Naive thymus-derived CD8-positive, alpha-beta T cell (primary cell): ENCODE measurements at places on chromosomes 7 and 10.

DNA sequence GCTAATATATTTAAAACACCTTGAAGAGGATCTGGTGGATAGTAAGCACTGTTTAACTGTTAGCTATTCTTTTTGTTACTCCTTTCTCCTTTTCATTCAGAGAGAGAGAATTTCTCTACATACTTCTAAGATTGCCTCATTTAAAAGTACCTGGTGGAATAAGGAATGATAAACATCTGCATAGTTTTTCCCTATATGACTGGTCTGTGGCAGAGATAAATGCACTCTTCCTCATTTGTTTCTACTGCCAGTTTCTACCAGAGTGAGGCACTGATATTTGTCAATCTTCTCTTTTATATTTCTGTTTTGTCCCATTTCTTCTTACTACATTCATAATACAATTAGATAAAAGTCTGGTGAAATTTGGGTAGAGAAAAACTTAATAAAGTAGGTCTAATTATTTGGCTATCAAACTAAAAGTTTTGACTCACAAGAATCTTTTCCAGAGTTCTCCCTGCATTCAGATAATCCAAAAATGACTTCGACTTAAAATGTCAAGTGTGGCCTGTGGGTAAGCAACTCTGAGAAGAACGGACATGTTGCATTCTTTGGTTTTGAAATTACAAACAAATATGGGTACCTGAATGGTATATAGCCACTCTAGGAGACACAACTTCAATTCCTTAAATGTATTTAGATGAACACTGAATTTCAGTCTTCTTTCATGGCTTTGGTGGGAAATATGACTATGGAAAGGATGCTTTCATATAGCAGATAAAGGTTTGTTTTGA is 38.8 kb downstream of the RNLS start:
- DNase-seq, result no peak

- DNase-seq, result no peak
These were observed 20.8 kb downstream of the ACSM6 start for GRCh38 chr10:95214793-95215192.

DNA sequence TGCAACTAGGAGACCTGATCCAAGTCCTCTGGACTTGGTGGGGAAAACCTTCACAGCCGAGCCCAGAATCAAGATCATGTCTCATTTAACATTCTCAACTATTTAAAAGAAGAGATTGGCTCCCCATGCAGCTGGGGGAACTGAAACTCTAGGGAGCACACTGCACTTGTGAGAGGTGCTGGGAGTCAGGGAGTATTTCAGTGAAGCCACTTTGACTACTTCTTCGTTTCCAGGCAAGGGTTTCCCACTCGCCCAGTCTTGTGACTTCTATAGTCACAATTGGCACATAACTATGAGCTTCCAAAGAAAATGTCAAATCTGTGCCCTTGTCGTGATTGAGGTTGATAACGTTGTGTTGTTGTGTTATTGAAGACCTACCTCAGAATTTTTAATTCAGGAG is 62.9 kb downstream of the AKR1B1 start:
- no peak for DNase-seq

GRCh38 chr7:74656441-74656836 is 1.1 kb upstream of the GTF2I start:
- peak; percentile 73 for DNase-seq

DNA sequence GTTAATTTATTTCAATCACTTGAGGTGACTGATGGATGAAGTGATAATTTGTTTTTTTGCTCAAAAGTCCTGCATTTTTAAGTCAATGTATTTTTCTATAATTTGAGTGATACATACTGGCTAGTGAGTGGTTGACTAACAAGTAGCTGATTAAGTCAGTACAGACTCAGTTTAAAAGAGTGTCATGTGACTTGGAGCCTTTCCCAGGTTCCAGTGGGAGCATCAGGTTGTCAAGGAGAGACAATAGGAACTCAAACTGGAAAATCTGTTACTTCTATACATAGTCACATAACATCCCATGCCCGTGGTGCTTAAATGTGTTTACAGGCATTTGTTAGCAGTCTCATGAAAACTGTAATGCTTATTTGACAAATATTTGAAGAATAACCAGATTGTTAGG is 154.7 kb downstream of the ANK3 start:
- no peak for DNase-seq

DNA sequence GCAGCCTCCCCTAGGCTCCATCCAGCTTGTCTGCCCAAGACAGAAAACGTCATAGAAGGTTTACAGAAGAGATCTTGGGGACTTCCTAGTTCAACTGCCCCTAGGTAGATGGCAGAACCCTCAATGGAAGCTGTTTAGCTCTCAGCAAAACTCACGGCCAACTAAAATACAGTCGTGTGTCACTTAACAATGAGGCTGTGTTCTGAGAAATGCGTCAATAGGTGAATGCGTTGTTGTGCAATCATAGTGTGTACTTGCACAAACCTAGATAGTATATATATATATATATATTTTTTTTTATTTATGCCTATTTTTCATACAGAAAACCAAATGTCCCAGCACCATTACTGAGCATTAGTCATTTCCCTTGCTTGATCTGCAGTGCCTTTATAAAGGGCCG is 100.4 kb upstream of the SH2B2 start:
- DNase-seq, result no peak

- DNase-seq, result no peak
These were observed 239.2 kb upstream of the GLI3 start for GRCh38 chr7:42476255-42476654.

DNA sequence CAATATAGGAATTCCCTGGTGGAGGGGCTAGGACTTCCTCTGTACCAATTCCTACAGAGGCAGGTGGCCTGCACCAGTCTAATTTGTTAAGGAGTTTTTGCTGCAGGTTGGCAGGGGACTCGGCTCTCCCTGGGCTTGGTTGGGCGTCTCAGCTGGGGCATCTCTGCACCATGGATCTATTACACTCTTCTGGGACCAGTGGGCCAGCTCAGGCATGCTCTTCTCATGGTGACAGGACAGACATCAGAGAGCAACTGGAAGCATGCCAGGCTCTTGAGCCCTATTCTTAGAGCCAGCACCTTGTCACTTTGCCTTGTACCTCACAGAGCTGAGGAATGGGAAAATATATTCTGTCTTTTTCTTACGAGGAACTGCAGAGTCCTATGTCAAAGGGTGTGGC is 74.6 kb downstream of the SH2D4B start:
- no peak for DNase-seq

GRCh38 chr10:70590655-70591416 is 11.7 kb downstream of the PRF1 start:
- no peak for DNase-seq

GRCh38 chr7:130154131-130154500 is 51.1 kb downstream of the TMEM209 start:
- no peak for DNase-seq

DNA sequence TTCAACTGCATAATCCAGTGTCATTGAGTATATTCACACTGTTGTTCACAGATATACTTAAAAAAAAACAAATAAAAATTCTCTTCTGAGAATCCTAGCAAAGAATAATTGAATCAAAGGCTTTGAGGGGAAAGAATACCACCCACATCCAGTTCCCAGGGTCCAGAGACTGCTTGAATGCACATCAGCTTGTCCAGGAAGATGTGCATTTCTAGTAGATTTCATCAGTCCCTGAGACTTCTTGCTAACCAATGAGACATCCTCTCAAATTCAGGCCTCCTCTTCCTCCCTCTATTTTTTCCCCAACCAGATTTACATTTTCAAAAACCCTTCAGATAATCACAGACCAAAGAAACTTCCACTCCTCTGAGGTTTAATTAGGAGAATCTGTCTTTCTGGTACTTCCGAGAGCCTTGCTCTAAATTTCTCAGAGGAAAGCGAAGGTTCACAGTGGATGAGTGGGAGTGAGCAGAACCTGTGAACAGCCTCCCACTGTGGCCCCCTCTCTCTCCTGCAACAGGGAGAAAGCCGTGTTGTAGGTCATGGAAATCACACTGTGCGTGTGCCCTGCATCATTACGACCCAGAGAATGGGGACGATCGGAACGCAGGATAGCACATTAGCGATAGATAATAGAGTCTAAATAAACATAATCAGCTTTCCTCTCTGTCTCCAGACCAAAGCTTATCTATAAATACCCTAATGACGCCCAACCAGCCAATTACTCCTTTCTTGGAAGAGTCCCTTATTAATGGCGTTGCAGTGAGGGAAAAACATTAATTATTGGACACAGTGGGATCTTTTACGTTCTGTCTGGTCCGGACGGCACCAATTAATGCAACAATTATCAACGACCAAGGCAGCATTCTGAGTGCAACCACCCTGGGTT is 212.5 kb downstream of the EMX2 start:
- no peak for DNase-seq

DNA sequence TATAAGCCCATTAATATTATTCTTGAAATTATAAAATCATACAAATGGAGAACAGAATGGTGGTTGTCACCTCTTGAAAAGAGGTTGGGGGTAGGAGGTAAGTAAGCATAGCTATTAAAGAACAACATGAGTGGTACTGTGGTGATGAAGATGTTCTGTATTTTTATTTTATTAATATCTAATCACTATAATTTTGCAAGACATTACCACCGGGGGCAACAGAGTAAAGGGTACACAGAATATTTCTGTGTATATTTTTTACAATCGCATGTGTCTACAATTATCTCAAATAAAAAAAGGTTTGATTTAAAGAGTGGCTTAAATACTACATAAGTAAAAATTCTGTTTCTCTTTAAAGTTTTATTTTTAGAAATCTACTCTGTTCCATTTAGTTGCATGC is 557.8 kb downstream of the NXPH1 start:
- DNase-seq, result no peak
